Upper lobe of right lung (tissue), 1 donor: ENCODE measurements at places on chromosomes 2 and 18. TPM values are rescaled to one million over a fixed set of nuclear protein-coding genes. Genes with fewer than 3 reads are reported as not detected.
A peak's percentile ranks its signal among the peaks of the same experiment; 100 is the strongest.

NOSTRIN gene
- total RNA-seq: 70.0 TPM

GRCh38 chr2:226965376-226965775 lies 129.5 kb downstream of the RHBDD1 start:
- no peak overlapping the region for H3K27ac ChIP-seq
- H3K4me3 ChIP-seq: no peak overlapping the region
- no peaks in the 10 kb centered on the region for H3K36me3 ChIP-seq
- no peak for DNase-seq
- H3K27me3 ChIP-seq: no peaks in the 10 kb centered on the region
- no peaks in the 10 kb centered on the region for H3K4me1 ChIP-seq

GRCh38 chr2:24756789-24757188 lies 36.4 kb downstream of the PTRHD1 start:
- H3K4me3 ChIP-seq: no peak overlapping the region
- H3K4me1 ChIP-seq: no peaks in the 10 kb centered on the region
- peaks cover 73% of the 10 kb centered on the region for H3K36me3 ChIP-seq
- H3K27ac ChIP-seq: no peak overlapping the region
- DNase-seq: no peak
- no peaks in the 10 kb centered on the region for H3K27me3 ChIP-seq

DNA sequence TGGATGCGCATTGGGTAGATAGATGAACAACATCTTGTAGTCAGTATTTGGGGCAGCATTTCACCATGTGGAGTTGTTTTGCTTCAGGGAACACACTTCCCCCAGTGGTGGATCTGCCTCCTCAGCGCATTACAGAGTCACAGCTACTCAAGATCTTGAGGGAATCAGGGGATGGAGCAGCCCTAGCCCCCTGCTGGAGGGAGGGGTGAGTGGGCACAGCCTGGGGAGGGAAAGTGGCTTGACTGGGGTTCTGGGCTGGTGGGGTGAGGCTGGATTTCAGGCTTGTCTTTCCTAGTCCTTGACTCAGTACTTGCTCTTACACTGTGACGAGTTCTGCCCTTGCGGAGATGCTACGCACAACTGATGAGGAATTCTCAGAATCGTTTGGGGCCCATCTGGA lies 271.0 kb upstream of the HS6ST1 start:
- no peaks in the 10 kb centered on the region for H3K4me1 ChIP-seq
- no peak overlapping the region for H3K4me3 ChIP-seq
- DNase-seq: peak; percentile 36
- no peaks in the 10 kb centered on the region for H3K36me3 ChIP-seq
